Stimulated activated CD4-positive, alpha-beta T cell treated with anti-CD3 and anti-CD28 coated beads, Interleukin-4, amount 100 ng/mL, for 48 hours (primary cell): ENCODE measurements at places on chromosomes 5 and 9.

GRCh38 chr5:161030229-161030628 is 178.2 kb upstream of the ATP10B start:
- DNase-seq, result no peak

DNA sequence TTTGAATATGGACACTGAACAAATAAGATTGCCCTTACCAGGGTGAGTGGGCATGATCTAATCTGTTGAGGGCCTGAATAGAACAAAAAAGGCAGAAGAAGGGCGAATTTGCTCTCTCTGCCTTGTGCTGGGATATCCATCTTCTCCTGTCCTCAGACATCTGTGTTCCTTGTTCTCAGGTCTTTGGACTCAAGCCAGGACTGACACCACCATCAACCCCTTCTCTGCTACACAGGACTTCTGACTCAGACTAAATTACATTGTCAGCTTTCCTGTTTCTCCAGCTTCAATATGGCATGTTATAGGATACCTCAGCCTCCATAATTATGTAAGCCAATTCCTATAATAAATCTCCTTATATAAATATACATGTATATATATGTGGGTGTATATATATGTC is 40.8 kb upstream of the SLCO6A1 start:
- DNase-seq, result no peak

DNA sequence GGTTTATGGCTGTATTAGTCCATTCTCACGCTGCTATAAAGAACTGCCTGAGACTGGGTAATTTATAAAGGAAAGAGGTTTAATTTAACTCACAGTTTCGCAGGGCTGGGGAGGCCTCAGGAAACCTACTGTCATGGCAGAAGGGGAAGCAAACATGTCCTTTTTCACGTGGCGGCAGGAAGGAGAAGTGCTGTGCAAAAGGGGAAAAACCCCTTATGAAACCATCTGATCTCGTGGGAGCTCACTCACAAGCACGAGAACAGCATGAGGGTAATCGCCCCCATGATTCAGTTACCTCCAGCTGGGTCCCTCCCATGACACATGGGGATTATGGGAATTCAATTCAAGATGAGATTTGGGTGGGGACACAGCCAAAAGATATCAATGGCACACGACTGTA is 13.9 kb downstream of the LRRC70 start:
- no peak for DNase-seq

DNA sequence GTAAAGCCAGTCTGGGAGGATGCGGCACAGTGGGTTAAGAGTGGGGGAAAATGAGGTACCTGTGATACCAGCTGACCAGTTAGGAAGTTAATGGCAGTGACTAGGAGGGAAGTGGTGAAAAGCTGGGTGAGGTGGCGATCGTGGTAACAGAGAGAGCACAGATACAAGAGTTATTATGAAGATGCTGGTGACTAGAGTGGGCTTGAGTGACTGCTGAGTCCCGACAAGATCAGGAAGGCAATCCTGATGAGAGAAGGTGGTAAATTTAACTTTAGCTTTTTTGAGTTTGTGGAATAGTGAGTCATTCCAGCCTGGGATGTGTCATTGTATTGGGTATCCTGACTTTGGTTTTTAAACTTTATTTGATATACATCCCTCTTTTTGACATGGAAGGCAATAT is 38.8 kb downstream of the CMYA5 start:
- DNase-seq, result no peak
